Activated CD4-positive, alpha-beta memory T cell treated with anti-CD3 and anti-CD28 coated beads for 36 hours (primary cell): ENCODE measurements at places on chromosomes 7 and 10.

- DNase-seq = no peak
These were observed 319.1 kb upstream of the TMEM229A start for GRCh38 chr7:124351950-124352349.

DNA sequence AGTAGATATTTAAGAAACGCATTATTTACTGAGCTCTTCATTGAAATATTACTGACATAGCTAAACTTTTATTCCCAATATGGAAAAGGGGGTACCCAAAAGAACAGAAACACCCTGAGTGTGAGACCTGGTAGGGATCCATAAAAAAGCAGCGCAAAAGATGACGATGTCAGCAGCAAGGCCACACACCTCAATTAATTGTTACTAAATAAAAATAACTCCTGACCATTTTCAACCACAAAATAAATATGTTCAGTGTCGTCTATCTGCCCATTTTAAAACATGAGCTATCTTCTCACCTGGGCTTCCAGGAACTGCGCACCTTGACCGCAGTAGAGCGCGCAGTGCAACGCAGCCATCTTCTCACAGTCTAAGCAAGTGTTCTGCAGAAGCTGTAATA is 61.2 kb downstream of the GSAP start:
- DNase-seq = no peak

GRCh38 chr10:61860964-61861758 is 40.3 kb upstream of the ARID5B start:
- DNase-seq = no peak

DNA sequence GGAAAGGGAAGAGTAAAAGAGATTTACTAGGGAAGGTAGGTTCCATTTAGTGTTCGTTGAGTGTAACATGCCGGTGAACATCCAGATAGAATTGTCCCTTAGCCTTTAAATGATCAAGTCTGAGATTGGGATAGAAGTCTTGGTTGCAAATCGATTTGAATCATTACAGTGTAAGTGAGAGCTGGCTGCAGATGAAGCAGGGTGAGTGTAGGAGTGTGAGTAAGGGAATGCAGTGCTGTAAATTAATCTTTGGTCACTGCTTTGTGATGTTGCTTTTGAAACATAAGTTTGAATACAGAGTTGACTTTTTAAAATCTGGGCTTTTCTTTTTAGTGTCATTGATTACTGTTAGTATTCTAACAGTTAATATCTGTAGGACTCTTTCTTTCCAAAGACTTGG is 16.3 kb downstream of the TPST1 start:
- no peak for DNase-seq

GRCh38 chr10:101286248-101287046 is 57.2 kb upstream of the LBX1 start:
- DNase-seq = no peak

GRCh38 chr10:97752956-97753355 is 16.0 kb downstream of the ZFYVE27 start:
- DNase-seq = no peak

GRCh38 chr10:52956461-52956860 is 183.9 kb upstream of the MBL2 start:
- DNase-seq = no peak

DNA sequence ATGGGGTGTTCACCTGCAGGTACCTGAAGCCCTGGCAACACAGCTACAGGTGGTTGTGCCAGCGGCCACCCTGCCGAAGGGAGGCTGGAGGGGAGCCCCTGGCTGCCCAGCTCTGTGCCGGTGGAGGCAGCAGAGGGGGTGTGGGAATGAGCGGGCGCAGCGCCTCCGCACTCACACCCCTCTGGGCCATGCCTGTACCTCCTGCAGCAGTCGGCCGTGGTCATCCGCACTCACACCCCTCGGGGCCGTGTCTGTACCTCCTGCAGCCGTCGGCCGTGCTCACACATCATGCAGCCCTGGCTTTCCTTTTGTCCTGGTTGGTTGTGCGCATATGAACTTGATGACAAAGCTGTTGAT is 1.7 kb downstream of the ZNF511 start:
- DNase-seq = no peak

GRCh38 chr7:31707089-31707488 is 20.1 kb downstream of the PPP1R17 start:
- no peak for DNase-seq

DNA sequence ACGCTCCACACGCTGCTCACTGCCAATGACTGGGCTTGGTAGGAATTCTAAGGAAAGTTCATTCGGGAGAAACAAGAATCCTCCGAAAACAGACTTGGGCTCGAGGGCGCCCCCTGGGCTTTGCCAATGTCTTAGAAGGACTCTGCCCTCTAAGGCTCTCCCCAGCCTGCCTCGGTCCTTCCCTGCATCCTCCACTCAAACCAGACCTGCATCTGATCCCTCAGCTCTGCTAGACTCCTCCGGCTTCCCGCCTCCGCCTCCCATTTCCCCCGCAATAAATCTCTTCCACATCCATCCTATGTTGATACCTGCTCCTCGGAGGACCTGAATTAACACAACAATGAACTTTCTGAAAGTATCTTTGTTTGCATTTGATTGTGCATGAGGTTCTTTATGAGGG is 177.6 kb downstream of the PLPP4 start:
- DNase-seq = no peak

GRCh38 chr10:95767884-95768556 is 12.1 kb downstream of the ENTPD1 start:
- no peak for DNase-seq

DNA sequence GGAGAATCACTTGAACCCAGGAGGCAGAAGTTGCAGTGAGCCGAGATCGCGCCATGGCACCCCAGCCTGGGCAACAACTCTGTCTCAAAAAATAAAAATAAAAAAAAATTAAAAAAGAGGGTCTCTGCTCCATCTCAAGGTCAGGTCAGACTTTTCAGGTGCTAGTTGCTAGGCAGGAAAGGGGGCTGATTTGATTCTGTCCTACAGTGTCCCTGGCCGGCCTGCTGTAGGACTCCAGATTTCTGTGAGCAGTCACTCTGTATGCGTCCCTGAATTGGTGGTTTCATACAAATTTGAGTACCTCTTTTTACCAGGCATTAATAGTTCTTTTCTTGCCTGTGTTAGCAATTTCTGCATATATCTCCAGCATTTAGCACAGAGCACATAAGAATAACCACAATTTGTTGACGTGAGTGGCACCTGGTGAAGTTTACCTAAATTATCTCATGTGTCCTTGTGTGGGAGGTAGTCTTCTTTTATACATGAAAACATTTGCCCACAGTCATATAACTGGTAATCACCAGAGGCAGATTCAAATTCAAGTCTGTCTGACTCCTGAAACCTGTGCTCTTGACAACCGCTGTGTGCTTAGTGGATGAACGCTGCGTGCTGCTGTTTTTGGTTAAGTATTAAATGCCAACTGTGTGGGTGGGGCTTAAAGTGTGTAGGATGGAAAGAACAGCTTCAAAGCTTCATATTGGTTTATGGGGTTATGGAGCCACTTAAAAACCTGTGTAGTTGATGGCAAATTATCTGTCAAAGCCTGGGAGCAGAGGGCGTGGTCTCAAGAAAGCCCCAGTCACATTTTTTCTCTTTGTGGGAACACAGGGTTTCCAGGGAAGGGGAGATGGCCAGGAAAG is 3.2 kb upstream of the ZNF775 start:
- DNase-seq = peak; percentile 68

DNA sequence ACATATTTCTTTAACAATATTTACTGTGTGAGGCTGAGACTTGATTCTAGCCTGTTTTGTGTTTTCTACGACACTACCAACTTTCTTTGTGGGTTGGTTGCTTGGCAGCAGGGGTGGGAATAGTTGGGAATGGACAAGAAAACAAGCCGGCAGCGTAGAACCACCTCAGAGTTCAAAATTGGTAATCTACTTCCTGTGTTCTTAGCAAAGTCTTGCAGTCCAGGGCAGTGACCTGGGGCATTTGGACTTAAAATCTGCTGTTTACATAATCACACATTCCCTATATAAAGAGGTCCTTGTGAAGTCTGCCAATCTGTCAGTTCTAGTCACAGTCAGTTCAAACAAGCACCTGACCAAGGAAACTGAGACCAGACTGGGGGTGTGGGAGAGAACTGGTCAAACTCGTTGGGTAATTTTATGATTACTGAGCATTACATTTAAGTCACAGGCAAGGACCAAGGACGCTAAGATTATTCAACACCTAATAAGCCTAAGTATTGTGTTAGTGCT is 167.9 kb downstream of the CPEB3 start:
- DNase-seq = no peak

DNA sequence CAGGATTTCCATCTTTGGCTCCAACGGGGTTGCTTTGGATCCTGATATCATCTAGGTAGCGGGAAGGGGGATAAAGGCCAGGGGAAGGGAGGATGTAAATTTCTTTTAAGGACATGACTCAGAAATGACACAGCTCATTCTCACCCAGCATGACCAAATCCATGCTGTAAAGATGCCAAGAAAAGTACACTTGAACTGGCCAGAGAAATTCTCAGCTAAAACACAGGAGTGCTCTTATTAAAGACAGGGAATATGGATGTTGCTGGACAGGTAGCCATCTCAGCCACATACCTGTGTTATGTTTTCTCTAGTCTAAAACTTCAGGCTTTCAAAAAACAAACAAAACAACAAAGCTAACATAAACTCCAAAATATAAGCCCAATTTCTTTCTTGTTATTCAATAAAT is 68.3 kb downstream of the NAMPT start:
- no peak for DNase-seq

- DNase-seq = peak; percentile 84
These were observed 19.5 kb downstream of the GHRHR start for GRCh38 chr7:30983042-30983913.

GRCh38 chr7:71829515-71829914 is 582.6 kb downstream of the CALN1 start:
- no peak for DNase-seq

DNA sequence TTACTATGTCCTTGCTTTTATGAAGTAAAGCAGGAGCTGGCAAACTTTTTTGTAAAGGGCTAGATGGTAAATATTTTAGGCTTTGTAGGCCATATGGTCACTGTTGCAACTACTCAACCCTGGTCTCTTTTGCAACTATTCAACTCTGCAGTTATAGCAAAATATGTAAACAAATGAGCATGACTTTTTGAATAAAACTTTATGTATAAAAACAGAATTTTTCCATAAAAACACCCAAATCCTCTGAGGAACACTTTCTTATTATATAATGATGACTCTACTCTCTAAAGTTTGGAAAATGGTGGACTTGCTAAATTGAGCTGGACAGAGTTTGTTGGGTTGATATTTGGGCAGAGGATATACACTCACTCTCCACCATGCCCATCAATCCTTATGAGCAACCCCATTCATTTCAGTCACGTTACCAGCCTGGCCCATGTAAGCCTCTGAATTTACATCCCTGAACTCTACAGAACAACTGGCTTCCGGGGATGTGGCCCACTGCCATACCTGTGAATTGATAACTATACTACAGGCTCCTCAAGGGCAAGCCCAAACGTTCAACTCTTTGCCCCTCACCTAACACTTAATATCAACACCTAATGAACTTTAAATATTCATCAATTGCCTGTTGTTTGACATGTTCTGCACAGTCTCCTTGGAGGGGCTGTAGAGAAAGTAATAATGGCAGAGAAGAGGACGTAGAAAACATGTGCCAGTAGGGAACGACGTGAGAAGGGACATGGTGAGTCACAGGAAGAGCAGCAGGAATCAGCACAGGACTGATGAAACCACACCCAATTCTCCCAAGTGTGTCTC is 37.6 kb downstream of the SGMS1 start:
- no peak for DNase-seq

DNA sequence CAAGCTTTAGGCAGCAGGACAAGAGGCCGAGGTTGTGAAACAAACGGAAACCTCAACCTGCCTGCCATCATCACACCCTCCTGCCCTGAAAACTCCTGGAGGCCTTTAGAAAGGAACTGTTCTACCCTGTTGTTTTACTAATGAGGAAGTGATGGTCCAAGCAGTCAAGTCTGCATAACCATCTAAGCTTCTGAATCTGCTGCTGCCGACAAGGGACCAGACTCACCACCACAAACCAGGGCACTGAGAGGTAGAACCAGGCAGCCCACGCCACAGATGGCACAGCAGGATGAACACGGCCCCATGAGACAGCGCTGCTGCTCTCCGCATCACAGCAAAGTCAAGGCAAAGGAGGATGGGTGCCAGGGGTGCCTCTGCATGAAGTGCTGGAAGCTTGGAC is 209.4 kb downstream of the CELF2 start:
- peak; percentile 54 for DNase-seq

GRCh38 chr7:26049081-26049480 is 102.9 kb upstream of the NFE2L3 start:
- no peak for DNase-seq

GRCh38 chr7:80028717-80029116 is 105.9 kb upstream of the GNAI1 start:
- no peak for DNase-seq

GRCh38 chr10:48996-49395 is at the start of gene TUBB8:
TUBB8 (minus strand) TSS chr10:49296; CDS start chr10:49238, 58 bp downstream.
- no peak for DNase-seq

DNA sequence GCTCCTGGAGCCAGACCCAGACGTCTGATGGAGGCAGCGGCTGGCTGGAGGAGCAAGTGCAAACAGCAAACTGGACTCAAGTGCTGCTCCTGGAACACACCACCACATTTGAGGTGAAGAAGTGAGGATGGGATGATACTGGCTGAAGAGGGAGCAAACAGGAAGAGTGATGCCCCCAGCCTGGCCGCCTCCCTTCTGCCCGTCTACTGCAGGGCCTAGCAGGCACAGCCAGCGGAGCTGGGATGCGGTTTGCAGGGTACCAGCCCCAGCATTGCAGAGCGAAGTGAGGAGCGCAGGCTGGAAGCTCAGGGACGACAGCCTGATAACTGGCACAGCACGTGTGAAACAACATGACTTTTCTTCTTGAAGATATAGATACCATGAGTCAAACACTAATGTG is 111.8 kb upstream of the ZNF32 start:
- DNase-seq = no peak

- no peak for DNase-seq
These were observed 18.1 kb downstream of the BAZ1B start for GRCh38 chr7:73504017-73504416.

DNA sequence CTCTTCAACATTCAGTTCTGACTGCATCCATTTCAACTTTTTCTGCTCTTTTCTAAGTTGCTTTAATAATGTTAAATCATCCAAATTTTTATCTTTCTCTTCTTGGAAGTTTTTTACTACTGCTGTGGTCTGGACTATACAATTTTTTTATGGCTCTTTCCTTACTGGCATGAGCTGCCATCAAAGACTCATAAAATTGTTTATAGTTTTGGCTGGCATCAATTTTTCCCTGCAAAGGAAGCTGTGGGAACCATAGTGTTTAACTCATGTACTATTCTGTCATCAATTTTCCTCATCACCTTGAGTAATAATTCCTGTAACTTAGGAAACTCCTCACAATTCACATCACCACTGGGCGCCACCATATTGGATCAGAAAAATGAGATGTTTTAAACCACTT is 77.6 kb upstream of the A1CF start:
- no peak for DNase-seq

- no peak for DNase-seq
These were observed 84.1 kb downstream of the CCSER2 start for GRCh38 chr10:84412482-84412881.

GRCh38 chr7:130838738-130839137 is 104.7 kb upstream of the KLF14 start:
- peak; percentile 45 for DNase-seq

- no peak for DNase-seq
These were observed 231.8 kb downstream of the BMPER start for GRCh38 chr7:34137176-34137575.

- DNase-seq = no peak
These were observed 155.1 kb upstream of the FZD8 start for GRCh38 chr10:35797187-35797586.
